NCI-H1436 treated with DMSO at 0.1 percent for 48 hours (cell line): ENCODE measurements at places on chromosomes 12 and 14.

DNA sequence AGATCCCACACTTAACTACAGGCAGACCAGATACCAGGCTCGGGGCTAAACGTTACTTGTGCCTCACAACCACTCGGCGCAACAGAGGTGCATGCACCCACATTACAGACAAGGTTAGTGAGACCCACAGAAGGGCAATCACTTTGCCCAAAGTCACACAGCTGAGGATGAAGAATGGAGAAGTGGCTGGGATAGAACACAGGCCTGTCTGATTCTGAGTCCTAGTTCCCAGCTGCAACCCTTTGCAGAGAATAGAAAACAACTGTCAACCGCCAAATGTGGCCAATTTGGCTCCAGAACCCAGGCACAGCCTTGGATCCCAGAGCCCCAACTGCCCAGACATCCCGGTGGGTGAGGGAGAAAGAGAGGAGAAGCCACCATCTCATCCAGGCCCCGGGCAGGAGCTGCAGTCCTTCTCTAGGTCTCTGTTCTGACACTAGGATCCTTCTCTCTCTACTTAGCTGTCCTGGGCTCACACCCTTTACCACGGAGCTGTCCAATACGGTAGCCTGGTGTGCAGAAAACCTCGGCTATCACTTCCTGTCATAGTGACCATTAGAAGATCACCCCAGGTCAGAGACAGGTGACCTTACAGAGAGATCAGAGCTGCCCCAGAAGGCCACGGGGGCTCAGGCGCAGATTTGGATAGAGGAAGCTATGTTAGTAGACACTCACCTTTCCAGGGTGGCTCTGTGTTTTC is 59.1 kb downstream of the FAM222A start:
- no peak for DNase-seq

- no peak for DNase-seq
Measured at GRCh38 chr14:39367387-39367751, 64.9 kb downstream of the FBXO33 start.

DNA sequence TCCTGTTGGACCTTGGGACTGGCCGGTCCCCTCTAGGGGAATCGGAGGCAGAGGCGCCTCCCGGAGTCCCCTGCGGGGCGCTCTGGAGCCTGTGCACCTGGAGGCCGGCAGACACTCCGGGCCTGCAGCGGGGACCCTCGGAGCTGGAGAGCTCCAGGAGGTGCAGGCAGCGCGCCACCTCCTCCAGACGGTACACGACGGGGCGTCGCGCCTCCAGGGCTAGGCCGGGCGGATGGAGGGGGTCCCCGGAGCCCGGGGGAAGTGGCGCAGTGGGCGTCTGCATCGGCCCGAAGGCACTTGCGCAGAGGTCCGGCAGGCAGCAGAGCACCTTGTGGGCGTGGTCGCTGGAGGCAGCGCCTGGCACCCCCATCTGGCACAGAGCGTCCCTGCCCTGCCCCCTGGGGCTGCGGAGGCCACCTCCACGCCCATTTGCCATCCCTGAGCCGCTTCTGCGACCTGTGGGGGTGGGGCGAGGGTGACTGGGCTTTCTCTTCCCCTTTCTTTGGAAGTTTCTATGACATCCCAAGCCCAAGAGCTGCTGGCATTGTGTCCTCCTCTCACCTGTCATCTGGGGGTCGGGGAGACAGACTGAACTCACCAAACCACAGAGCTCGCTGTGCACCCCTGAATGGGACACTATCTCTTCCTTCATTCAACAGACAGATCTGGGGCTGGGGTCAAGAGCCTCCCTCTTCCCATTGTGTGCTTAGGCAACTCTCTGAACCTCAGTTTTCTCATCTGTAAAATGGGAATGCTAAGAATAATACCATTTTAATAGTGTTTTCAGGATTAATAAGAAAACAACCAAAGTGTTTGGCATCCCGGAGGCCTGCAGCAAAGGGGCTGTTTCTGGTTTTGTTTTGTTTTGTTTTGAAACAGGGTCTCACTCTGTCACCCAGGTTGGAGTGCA is 37.5 kb upstream of the CORO1C start:
- DNase-seq = no peak

DNA sequence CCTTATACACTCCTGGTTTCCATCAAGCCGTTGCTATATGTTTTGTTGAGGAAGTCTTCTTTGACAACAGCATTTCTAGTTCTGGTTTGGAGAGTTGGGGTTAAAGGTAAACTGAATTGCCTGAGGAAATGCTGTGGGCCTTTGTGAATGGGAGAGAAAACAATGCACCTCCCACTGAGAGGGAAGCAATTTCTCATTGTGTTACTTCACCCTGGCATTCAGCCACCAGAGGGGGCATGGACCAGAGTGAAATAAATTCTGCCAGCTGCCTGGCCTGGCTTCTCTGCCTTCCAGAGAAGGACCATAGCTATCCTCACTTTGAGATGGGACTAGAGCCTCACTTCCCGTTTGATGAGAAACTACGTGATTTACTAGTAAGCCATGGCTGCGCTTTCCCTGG is 475.3 kb downstream of the EGLN3 start:
- DNase-seq = no peak

DNA sequence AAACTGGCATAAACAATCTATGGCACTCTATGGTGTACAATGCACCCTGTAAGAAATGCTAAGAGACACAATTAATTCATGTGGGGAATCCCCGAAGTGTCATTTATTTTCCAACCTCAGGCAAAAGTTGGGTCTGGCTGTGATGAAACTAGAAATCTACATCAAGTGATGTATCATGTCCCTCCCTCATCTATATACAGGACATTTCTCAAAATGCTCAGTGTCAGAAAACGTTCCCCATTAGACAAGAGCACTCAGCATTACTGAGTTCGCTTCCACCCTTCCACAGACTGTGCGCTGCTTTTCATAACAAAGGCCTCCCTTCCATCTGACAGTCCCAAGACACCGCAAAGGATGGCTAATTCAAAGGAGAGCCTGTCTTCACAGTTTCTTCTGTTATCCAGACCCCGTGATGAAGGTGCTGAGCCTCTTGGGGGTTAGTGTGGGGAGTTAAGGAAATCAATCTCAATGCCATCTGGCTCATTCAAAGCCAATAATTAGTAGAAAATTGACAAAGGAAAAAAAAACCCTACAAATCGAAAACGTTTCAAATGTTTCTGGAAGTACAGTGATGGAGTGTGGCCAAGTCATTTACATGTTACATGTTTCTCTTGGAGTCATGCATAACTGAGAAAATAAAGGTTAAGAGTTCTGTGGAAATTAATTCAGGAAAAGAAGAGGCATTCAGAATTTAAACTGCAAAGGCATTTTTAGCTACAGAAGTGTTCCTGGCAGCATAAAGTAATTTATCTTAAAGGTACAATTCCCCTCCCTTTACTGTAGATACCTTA is 7.5 kb downstream of the CCDC88C start:
- DNase-seq = no peak

GRCh38 chr12:84910549-84911241 is 1.9 kb downstream of the SLC6A15 start:
- DNase-seq = no peak

GRCh38 chr14:34489324-34489723 is 27.3 kb upstream of the SPTSSA start:
- no peak for DNase-seq

DNA sequence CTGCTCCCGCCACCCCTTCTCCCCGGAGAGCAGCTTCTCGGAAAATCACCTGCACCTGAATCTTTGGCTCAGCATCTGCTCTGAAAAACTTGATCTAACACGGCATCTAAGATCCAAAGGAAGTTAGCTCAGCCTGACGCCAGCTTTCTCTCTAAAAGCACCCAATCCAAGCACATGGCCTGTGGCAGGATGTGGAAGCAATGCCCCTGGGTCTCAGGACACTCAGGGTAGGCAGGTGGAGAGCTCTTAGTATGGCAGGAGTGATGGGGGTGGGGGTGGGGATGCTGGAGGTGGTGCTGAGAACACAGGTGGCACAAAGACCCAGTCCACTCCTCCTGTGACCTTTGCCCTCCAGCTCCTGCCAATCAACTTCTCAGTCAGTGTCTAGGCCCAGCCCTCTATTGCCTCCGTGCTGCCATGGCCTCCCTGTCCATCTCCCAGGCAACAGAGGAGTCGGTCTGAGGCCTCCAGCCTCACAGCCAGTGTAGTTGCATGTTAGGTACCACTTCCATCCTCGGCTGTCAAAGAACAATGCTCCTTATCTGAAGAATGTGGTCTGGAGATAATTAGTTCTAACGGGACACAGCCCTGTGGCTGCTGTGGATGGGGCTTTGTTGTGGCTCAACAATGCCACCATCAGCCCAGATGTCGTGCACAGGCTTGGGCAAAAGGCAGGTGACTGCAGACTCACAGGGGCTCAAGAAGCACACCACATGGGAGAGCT is 180.0 kb upstream of the C14orf180 start:
- DNase-seq = no peak

DNA sequence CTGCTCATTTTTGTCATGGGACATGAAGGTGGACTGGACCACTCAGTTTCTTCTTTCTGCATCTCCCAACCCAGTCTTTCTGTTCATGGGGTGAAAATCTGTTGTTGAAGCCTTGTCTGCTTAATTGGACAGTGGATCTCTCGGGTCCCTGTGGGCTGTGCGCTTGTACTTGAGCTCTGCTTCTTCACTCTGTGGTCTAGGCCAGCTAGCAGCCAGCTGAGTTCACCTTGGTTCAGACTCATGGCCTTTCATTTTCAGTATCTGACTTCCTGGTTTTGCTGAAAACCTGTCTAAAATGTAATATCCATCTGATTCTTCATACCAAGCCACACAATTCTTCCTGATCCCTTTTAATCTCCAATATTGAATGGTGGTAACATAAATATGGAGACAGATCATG is 117.2 kb downstream of the LRRK2 start:
- DNase-seq = no peak

DNA sequence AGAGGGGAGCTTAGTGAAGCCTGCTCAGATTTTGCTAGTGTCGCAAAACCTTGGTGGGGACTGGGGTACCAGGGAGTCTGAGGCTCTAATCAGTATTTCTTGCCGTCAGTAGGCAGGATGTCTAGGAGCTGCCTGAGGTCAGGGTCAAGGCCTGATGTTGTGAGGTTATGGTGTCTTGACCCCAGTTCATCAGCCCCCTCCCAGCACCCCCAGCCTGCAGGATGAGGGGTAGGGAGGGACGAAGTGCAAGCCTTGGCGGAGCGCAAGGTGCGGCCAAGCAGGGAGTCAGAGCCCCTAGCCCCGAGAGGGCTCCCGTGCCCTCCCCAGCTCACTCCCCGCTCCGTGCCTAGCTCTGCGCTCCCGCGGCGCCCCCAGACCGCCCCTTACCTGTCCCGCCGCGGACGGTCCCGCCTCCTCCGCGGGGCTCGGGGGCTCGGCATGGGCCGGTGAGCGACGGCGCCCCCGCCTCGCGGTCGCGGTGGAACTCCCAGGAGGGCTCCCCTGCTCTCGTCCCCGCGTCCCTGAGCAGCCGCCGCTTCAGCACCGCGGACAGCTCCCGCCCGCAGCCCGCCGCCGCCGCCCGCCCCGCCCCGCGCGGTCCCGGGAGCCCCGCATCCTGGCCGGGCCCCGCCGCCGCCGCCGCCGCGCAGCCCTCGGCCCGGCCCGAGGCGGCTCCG is 347 bp downstream of the SYNDIG1L start:
- no peak for DNase-seq

- no peak for DNase-seq
Measured at GRCh38 chr12:67068761-67069450, 200.3 kb upstream of the CAND1 start.

- no peak for DNase-seq
Measured at GRCh38 chr14:66233591-66233990, 252.6 kb upstream of the CCDC196 start.

GRCh38 chr14:74735125-74735524 is 22.2 kb downstream of the FCF1 start:
- DNase-seq = no peak

DNA sequence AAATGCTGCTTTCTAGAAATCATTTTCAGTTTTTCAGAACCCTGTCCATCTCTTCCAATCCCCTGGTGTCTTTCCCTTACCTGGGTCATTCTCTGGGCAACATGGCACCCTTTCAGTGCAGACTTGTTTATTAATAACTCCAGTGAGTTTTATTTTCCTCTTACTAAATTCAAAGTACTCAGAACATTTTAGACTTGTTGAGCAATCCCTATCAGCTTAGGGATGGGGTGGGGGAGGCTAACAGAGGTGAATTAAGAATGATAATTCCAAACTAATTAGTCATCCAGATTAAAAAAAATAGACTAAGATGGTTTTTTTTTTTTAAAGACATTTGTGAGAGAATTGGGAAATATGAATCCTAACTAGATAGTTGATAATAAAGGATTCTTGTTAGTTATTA is 10.7 kb downstream of the GPRC5A start:
- no peak for DNase-seq

GRCh38 chr12:58959639-58960300 is 39.5 kb upstream of the LRIG3 start:
- no peak for DNase-seq

GRCh38 chr12:103455020-103455763 is 40.6 kb downstream of the C12orf42 start:
- no peak for DNase-seq

- no peak for DNase-seq
Measured at GRCh38 chr14:64707661-64708060, 3.4 kb downstream of the PLEKHG3 start.

DNA sequence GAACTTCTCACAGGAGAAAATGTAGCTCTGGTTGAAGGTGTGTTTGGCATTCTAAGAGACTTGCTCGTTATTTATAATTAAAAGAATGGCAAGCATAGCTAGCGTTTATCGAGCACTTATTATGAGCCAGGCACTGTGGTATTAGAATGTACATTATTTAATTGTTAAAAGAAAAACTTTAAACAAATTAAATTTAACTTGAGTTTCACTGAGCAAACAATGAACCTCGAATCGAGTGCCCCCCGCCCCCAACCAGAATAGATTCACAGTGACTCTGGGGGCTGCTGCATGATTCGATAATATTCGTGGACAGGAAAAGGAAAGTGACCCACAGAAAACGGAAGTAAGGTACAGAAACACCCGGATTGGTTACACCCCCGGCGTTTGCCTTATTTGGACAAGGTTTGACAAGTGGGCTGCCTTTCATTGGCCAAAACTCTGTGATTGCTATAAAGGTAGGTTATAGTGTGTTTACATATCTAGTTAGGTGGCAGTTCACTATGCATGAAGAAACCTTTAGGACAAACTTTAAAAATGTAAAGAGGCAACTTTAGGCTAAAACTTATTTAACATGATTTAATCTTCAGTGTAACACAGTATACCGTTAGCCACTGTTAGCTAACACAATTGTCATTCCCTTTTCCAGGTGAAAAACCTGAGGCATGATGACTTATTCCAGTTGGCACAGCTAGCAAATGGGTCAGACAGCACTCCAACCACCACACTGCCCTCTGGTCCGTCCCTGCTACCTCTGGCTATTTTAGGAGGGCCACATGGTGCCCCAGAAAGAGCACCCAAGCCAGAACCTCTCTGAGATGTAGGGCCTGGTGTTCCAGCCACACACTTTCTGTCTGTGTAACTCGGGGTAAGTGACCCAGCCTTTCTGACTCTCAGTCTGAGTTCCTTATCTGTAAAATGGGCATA is 7.1 kb downstream of the SCNN1A start:
- no peak for DNase-seq

GRCh38 chr12:84658877-84659276 is 253.7 kb downstream of the SLC6A15 start:
- no peak for DNase-seq

DNA sequence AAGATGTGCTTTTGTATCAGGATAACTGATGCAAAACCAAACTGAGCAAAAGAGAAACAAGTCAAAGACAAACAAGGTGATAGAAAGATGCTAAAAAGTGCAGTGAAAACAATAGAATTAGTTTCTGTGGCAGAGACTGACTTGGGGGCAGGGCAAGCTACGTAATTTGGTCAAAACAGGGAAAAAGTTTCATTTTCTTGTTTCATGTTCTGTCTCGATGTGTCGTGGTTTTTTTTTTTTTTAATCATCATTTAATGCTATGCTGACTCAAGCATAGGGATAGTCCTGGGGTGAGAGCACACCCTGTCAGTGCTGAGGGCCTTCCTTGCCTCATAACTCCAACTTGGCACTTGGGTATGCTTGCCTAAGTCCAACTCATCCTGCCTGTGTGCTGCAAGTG is 144.1 kb upstream of the PTPRQ start:
- DNase-seq = no peak
